ENCODE measurements at places on chromosomes 7 and 10. TPM values are rescaled to one million over a fixed set of nuclear protein-coding genes. Genes with fewer than 3 reads are reported as not detected.

DNA sequence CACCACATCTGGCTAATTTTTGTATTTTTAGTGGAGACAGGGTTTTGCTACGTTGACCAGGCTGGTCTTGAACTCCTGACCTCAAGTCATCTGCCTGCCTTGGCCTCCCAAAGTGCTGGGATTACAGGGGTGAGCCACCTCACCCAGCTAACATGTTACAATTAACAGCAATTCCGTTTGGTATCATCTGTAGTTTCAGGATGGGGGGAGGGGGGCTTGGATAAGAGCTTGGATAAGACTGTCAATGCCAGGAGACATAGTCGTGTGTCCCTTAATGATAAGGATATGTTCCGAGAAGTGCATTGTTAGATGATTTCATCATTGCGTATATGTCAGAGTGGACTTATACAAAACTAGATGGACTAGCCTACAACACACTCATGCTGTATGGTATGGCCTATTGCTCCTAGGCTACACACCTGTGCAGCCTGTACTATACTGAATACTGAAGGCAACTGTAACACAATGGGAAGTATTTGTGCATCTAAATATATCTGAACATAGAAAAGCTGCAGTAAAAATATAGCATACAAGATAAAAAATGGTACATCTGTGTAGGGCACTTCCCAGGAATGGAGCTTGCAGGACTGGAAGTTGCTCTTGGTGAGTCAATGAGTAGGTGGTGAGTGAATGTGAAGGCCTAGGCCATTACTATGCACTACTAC is 103.9 kb upstream of the TNS3 start:
- no peak for DNase-seq

- DNase-seq = no peak
Measured at GRCh38 chr10:14564268-14564744, 210.4 kb downstream of the FAM107B start.

DNA sequence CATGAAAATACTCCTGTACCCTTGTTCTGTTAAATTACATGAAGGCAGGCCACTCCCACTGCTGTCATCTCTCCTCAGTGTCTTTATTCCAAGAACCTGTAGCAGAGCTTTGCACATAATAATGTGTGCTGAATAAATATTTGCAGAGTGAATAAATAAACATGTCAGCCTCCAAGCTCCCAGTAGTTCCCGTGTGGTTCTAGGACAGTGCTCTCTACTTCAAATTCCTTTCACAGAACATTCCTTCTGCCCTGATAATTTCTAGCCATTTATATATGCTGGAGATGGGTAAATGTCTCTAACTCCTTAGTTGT is 20.3 kb upstream of the HYAL4 start:
- no peak for DNase-seq

- DNase-seq = no peak
Measured at GRCh38 chr7:129906700-129907099, 46.1 kb downstream of the UBE2H start.

DNA sequence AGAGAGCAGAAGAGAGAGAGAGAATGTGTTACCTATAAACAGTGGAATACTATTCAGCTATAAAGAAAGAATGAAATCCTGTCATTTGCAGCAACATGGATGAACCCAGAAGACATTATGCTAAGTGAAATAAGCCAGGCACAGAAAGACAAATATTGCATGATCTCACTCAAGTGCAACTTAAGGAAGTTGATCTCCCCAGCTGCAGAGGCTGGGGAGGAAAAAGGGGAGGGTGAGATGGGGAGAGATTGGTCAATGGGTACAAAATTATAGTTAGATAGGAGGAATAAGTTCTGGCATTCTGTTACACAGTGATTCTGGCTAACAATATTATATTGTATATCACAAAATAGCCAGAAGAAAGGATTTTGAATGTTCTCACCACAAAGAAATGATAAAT is 11.2 kb upstream of the JAZF1 start:
- DNase-seq = no peak

GRCh38 chr7:32256811-32257210 is 186.6 kb upstream of the PDE1C start:
- DNase-seq = no peak

- DNase-seq = no peak
Measured at GRCh38 chr7:143518521-143518920, 40.8 kb downstream of the TAS2R41 start.

Gene IGFBP1
- 0.65 TPM for polyA plus RNA-seq

Data from kidney (tissue), 22 donors.